NCI-H1694 (cell line): ENCODE measurements at places on chromosomes 2 and 18.
A peak's percentile ranks its signal among the peaks of the same experiment; 100 is the strongest.

- peak; percentile 70 for DNase-seq
Observed at GRCh38 chr2:117470311-117471095, 344.0 kb upstream of the DDX18 start.

DNA sequence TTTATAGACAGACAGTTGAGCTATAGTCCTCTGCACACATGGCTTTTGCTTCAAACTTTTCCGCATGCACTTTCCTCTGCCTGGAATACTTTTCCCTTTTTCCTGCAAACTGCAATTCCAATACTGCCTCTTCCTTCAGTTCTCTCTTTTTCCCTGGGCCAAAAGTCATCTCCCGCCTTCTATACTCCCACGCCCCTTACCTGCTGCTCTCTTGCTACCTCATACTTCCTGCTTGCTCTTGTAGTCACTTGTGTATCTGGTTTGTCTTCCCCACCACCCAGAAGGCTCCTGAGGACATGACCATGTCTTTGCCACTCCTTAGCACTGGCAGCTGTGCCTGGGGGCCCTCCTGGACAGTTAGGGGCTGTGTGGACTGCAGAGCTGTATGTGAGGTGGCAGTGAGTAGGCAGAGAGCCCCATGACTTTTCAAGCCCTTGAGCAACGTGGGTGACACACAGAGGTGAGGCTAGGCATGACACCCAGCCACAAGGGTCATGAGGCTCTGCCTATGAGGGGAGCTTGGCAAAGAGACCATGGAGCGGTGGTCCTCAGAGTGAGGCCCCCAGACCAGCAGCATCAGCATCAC is 23.2 kb downstream of the SPEG start:
- peak; percentile 30 for DNase-seq

GRCh38 chr18:23716966-23717365 is 27.7 kb downstream of the LAMA3 start:
- DNase-seq, result no peak

- no peak for DNase-seq
Observed at GRCh38 chr2:130818809-130819208, 17.9 kb upstream of the ARHGEF4 start.

DNA sequence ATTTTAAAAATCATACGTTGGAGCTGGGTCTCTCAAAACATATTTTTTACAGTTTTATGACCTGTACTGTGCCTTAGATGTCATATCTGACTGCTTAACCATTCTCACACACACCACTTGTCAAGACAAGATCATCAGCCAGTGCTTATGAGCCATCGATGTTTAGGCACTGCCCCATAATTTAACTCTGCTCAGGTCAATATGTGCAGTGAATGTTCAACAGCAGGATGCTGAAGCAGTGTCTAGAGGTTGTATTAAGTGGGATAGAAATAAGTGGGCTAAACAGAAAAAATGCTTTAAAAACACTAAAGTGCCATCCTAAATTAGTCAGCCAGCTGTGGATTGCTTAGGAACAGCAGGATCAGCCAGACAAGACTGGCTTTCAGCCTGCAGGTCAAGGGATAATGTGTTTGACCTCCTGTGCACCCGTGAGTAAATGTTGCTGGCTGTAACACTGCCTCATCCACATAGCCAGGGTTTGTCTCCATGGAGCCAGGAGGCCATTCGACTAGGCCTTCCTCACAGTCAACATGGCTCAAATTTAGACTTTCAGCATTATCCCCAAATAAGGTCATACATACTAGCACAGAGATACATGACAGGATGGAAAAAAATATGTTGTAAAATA is 139.0 kb upstream of the NXPH2 start:
- DNase-seq, result peak; percentile 77

DNA sequence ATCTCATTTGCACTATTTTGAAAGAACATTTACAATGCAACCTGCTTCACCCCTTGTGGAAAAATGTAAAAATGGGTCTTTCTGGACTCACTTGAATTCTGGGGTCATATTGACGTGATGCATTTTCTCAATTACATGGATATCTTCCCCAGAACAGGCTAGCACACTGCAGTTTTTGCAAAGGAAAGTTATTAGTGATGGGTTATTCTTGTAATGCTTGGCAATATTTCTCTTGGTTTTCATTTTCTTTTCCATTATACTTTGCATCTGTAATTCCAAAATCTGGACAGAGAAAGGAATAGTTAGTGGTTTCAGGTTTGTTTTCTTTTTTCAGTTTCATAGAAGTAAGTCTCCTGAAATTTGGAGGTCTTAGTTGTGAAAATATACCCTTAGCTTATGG is 24.8 kb upstream of the FAP start:
- DNase-seq, result no peak

- DNase-seq, result no peak
Observed at GRCh38 chr2:20594957-20595356, 55.9 kb downstream of the HS1BP3 start.

DNA sequence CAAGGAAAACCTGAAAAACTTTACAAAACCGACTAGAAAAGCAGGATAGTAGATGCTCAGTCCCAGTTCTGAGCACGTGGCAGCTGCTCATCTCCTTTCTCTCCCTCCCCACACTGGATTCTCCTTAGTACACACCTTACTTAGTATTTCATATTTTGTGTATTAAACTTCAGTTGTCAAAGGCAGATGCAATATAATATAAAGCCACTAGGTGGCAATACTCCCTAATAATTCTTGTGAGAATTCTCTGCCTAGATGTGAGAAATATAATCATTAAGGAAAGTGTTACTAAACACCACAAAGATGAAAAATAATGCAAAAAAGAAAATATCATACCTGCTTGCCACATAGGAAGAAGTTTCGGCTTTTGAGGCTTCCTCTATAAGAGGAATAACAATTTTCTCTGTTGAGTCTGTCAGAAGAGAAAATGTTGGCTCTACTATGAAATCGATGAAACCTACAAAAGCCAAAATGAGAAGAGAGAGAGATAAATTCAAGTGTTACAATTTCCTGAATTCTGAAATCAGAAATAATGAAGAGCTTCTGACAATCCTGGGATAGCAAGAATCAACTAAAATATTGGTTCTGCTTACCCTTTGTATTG is 200.6 kb downstream of the PPP1R1C start:
- peak; percentile 87 for DNase-seq

- no peak for DNase-seq
Observed at GRCh38 chr2:134144081-134144596, 109.7 kb upstream of the MGAT5 start.

DNA sequence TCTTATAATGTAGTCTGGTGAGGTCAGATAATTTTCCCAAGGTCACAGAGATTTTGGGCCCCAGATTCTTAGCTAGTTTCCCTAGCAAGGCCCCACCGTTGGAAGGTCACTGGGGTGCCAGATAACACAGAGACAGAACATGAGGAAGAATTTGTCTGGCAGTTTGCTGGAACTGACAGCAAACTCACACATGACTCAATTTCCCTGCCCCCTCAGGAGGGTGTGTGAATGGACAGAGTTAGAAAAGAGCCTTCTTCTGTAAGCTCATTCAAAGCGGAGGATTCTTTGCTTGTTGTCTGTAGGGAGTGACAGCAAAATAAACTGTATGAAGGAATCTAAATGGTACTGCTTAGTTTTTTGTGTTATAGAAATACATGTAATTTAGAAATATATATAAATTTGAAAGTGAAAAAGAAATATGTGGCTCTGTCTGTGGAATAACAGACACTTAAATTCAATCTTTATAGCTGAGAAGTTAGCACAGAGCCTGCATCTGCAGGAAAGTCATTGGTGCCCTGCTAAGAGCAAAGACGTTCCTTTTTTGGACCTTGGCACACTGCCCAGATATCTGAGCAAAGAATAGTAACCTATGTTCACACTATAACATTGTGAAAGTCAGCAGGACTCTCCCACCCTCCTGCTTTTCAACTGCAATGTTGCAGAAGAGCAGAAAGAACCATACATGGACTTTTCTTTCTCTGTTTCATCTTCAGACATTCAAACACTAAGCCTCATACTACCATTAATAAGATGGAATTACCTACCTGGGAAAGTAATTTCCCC is 2.1 kb downstream of the MDH1 start:
- no peak for DNase-seq

DNA sequence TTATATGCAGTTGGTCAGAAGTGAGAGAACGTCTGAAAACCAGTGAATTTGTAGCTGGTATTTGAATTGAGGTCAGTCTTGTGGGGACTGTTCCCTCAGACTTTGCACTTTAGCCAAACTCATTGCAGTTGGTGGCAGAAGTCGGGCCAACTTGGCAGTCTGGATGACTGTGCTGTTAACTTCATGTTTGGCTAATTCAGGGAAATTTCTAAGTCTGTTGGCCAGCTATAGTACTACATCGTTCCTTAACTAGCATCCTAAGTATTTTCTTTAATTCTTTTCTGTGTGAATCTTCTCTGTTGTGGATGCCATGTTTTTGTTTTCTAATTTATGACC is 806.8 kb upstream of the GCFC2 start:
- DNase-seq, result no peak
